ENCODE measurements at places on chromosomes 3 and 15.
A peak's percentile ranks its signal among the peaks of the same experiment; 100 is the strongest.

- DNase-seq, result no peak
Observed at GRCh38 chr3:132595014-132595413, 2.1 kb upstream of the ACKR4 start.

DNA sequence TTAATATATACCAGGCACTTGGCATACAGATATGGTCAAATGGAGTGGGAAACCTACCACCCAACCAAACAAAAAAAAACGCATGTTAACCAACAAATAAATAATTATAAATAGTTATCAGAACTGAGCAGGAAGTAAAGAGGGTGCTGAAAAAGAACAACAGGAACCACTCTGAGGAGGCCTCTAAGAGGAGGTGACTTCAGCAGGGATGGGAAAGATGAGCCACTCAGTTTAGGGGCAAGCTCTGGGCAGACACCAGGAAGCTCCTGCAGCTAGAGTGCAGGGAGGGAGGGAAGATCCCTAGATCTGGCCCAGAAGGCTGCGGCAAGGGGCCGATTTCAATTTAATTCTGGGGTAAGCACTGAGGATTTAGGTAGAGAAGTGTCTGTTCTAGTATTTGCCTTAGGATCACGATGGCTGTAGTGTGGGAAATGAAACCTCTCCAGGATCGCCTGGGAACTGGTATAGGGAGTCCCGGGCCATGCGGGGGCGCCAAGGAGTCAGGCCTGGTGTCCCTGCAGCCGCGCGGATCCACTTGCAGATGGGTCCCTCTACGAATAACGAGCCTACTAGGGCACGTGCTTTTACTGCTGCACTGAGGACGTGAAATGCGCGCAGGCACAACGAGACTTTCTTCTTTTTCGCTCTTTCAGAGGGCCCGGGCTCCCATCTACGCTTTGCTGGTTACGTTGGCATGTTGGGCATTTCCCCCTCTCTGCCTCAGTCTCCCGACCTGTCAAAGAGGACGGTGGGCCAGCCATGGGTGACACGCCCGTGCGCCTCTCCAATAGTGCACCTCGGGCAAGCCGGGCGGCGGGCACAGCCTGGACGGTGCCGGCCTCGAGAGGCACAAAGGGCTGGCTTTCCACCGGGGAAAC lies 1.5 kb upstream of the LIMD1 start:
- peak; percentile 85 for DNase-seq

GRCh38 chr3:67609709-67610108 lies 44.7 kb downstream of the SUCLG2 start:
- DNase-seq, result no peak

DNA sequence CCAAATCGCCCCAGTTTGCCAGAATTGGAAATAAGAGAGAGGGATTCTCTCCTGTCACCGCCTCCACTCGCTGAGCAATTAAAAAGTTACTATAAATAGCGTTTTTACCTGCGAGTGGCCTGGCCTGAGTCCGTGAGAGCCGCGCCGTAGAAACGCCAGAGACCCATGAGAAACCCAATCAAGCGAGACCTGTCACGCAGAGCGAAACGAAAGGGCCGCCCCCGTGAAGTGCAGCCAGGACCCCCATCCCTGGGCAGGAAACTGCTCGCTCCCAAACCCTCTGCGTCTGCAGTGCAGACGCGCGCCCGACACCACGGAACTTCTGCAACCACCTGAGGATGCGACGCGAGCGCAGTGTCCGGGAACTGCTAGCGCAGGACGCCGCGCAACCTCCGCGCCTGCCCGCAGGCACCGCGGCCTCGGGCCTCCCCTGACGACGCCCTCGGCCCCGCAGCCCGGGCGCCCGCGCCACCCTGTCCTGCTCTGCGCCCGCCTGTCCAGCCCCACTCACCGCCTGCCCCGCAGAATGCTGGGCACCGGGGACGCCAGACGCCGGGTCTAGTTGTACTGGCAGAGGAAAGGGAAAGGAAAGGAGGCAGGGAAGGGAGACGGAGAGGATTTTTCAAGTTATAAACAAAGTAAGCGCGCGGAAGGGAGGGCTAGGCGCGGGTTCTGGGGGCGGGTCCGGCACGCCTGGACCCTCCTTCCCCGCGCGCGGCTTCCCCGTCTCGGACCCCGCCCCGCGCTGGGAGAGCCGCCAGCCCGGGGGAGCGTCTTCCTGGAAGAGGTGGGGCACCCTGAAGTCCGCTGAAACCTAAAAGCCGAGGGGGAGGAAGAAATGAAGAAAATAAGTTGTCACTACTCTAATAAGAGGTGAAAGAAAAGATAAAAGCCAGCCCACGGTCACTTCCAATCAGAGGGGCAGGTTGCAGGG lies at the start of gene PLSCR4:
Gene PLSCR4, minus strand, starts transcription at position 657 of the 934 bp plus-strand sequence. CDS start 29,034 bp downstream, outside the sequence.
- peak; percentile 48 for DNase-seq

DNA sequence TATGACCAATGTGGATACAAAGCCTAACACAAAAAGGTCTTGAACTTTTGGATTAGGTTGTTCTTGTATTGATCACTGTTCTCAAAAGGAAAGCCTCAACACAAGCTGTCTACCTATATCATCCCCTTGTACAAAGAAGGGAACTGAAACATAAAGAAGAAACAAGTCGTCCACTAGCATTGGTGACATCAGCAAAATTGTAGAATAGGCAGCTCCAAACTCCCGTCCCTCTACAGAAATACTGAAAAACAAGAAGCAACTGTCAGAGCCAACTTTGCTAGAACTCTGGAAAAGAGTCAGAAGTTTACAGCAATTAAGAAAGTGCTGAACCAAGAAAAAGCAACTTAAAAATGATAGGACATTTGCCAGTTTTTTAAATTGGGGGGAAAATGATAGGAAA lies 7.5 kb upstream of the NR1I2 start:
- DNase-seq, result no peak

GRCh38 chr3:146345900-146346299 lies 95.0 kb upstream of the PLSCR4 start:
- DNase-seq, result no peak

DNA sequence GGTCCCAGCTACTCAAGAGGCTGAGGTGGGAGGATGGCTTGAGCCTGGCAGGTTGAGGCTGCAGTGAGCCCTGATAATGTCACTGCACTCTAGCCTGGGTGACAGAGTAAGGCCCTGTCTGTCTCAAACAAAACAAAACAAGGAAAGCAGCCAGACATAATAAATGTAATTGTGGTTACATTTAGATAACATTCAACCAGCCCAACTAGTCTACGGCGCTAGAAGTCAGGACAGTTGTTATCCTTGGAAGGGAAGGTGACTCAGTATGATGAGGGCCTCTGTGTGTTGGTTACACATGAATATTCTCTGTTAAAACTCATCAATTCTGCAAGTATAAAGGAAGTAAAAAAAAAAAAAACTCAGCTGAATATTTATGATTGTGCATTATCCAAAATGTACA lies 27.0 kb upstream of the CSPG5 start:
- no peak for DNase-seq

DNA sequence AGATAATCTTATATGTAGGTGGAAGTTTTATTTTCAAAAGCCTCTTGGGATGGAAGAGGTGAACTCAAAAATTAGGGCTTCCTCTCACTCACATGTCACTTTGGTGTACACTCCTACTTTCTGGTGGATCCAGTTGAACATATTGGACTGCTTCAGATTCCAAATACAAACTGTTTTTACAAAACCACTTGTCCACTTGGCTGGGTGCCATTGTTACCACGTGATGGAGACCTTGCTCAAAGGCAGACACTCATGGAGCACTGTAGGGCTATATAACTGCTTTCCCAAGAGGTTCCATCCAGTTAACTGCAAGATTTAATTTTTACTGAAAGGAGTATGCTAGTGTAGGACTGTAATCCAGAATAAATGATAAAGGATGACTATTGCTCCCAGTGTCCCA lies 307.0 kb downstream of the EPHA6 start:
- DNase-seq, result no peak

DNA sequence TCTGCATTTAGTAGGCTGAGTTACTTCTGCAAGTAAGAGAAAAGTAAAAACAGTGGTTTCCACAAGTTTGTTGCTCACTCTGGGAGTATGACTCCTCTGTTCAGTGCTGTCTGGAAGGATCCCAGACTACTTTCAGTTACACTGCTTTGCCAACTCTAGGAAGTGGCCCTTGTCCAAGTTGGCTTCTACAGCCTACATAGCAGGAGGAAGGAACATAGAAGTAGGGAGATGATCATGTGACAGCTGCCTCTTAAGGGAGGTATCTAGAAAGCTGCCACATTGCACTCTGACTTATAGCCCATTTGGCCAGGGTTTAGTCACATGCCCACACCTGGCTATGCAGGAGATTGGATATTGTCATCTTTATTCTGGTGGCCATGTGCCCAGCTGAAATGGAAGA lies 298.1 kb downstream of the NSUN3 start:
- no peak for DNase-seq
